ENCODE measurements at places on chromosomes 1 and 21.

DNA sequence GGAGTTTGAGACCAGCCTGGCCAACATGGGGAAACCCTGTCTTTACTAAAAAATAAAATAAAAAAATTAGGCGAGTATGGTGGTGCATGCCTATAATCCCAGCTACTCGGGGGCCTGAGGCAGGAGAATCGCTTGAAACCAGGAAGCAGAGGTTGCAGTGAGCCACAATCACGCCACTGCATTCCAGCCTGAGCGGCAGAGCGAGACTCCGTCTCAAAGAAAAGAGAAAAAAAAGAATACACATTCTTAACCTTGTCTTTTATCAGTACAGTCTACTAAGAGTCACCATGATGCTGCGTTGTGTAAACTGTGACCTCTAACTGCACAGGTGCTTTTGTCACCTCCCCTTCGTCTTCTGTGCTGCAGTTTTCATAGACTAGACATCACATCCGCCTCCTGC lies 37.2 kb downstream of the PCNT start:
- no peak for DNase-seq

DNA sequence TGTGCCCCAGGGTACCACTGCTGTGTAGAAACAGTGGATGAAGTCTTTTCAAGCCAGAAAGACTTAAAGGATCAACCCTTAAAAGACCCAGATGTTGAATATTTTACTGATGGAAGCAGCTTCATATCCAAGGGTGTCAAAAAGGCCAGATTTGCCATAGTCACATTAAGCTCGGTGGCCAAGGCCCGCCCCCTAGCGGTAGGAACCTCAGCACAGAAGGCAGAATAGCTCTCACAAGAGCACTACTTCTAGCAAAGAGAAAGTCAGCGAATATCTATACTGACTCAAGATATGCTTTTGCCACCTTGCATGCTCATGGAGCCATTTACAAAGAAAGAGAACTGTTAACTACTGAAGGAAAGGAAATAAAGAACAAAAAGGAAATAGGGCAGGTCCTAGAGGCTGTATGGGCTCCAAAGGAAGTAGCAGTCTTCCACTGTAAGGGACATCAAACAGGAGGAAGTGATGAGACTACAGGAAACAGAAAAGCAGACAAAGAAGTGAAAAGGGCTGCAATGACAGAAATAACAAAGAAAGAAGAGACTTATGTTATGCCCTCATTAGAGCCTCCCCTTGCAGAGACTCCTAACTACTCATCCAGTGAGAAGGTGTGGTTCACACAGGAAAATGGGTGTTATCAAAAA lies 90.5 kb downstream of the LIPI start:
- DNase-seq: no peak

GRCh38 chr1:61941794-61942193 lies 199.5 kb downstream of the PATJ start:
- DNase-seq: no peak

DNA sequence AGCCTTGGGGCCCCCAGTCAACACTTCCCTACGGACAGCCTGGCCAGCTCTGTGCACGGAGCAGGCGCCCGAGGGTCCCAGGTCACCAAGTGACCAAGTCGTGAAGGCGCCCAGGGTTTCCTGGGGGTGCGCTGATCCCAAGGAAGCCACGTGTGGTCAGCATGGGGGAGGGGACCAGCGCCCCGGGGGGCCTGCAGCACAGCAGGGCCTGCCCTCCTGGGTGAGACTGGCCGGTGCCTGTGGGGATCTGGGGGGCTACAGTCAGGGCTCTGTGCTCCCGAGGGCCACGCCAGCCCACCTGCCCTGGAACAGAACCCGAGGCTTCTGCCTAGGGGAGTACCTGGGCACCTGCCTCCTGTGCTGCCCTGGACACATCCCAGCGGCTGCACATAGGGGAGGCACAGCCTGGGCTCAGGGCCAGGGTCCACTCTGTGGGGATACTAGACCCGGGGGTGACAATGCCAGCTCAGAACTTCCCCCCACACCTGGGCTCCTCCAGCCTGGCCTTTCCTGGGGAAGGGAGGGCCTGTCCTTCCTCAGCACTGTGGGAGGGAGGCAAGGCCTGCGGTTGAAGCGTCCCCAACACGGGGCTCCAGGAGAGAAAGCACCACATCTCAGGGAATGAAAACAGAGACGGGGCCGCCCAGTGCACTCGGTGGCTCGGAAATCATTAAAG lies 6.2 kb upstream of the POFUT2 start:
- DNase-seq: no peak

DNA sequence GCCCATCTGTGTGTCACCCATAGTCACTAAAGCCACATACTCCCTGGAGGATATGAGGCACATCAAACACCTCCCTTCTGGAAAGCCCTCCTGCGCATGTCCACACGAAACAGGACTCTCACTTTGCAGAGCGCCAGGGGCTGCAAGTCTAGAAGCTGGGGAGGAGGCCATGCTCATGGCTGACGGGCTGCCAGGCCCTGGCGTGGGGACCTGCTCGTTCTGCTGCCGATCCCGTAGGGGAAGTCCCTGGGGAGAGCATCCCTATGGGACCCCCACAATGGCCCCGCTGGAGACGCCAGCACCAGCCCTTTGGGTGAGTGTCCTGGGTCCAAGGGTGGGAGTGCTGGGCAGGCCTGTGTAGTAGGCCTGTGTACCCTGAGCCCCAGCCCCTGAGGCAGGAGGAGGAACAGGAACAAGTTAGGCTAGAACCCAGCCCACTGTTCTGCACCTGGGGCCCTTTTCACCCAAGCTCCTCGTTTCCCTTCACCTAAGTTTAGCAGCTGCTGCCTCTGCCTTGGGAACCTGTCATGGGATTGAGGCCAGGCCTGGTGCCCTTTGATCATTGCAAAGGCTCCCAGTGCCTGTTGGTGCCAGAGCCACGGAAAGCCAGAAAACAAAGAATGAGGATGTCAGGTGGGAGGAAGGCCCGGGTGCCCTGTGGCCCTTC lies 9.9 kb downstream of the FAM3B start:
- no peak for DNase-seq

DNA sequence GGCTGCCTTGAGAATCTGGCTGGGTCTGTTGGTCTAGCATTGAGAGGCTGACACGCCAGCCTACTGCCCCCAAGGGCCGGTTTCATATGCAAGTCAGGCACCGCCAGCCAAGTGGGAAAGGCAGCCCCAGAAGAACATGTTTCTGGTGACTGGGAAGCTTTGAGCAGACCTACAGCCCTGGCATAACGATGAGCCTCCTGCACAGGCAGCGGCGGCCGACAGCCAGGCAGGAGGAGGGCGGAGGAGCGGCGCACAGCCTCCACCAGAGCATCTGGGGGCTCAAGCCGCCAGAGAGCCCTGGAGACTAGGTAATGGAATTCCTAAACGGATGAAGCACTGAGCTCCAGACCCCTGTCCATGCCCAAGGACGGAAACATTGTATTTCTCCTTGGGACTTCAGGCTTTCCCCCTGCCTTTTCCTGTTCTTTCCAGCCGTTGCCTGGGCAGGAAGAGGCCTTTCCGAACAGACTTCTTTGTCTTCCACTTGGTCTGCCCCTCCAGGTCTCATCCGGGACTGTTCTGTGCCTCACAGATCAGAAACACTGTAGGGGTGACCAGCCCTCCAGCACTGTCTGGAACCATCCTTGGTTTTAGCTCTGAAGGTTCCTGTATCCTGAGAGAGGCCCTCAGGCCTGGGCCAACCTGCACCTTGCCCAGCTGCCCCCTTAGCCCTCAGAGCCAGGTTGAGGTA lies 59.5 kb downstream of the IRF2BP2 start:
- DNase-seq: no peak

GRCh38 chr1:75471252-75471651 lies 139.7 kb downstream of the SLC44A5 start:
- no peak for DNase-seq

DNA sequence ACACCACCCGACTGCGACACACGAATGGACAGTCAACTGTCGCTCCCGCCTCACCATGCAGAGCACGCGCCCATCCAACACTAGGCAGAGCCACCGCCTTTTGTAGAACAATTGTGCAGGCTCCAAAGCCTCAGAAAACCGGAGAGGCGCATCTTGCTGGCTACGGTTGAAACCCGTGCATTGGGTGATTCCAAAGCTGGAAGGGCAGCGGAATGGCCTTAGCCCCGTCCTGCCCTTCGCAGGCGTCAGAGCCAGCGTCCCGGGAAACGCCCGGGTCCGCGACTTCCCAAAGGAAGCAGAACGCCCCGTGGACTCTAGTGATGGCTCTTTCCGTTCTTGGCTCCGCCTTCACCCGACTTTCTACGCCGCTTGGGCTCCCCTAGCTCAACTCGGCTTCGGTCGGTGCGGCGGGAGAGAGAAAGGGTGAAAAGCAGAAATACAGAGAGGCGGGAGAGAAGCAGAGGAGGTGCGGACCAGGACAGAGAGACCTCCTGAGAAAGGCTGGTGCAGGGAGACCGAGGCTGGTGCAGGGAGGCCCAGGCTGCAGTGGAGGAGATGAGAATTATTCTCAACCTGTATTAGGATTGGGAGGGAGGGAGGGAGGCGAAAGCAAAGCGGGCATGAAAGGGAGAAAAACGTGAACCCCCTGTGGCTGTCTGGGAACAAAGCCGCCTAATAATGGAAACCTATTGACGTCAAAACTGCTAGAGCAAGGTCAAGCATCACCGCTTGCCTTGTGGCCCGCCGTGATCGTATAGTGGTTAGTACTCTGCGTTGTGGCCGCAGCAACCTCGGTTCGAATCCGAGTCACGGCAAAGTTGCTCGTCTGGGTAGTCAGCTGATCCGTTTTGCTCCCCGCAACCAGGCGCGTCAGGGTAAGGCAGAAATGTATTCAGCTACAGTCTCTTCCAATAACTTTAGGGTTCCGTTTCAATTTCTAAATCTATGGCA lies 99.5 kb downstream of the PRKAB2 start:
- no peak for DNase-seq

DNA sequence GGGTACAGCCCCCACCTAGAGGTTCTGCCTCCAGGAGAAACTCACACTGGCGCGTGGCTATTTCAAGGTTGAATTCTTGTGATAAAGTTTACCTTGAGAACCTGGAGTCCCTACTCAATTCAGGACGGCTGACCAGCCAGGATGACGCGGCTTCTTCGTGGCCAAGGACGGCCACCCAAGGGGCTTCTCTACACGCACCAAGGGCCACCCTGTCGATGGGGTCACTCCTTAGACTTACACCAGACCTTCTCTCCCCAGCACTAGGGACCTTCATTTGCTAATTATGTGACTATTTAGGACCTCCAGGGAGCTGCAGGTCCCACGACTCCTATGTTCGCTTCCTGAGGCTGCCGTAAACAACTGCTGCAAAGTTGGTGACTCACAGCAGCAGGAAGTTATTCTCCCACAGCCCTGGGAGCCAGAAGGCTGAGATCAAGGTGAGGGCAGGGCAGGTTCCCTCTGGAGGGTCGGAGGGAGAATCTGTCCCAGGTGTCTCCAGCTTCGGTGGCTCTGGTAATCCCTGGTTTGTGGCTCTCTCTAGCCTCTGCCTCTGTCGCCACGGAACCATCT lies 135.9 kb downstream of the NPHP4 start:
- DNase-seq: no peak

DNA sequence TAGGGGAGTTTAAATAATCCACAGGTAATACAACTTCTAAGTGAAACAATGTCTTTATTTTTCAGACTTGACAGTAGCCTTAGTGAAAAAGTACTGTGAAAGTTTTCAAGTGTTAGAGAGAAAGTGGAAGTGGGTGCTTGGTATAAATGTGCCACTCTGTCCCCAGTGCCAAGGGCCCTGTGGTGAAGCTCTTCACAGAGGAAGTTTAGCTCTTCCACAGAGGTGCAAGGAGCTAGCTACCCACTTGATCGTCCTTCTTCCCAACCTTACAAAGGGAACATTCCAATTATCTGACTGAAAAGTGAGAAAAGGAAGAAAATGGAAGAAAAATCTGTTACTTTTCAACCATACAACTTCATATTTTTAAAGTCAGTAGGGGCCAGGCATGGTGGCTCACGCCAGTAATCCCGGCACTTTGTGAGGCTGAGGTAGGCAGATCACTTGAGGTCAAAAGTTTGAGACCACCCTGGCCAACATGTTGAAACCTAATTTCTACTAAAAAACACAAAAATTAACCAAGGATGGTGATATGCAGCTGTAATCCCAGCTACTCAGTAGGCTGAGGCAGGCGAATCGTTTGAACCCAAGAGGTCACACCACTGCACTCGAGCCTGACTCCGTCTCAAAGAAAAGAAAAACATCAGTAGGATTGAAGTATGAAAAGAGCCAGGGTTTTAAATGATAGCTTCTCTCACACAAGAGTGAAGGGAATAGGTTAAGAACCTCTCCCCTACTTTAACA lies 41.0 kb upstream of the PTPRC start:
- no peak for DNase-seq

GRCh38 chr1:2154022-2154421 lies 40.5 kb downstream of the FAAP20 start:
- DNase-seq: no peak

- DNase-seq: no peak
Measured at GRCh38 chr1:230971771-230972170, 6.9 kb downstream of the TTC13 start.

DNA sequence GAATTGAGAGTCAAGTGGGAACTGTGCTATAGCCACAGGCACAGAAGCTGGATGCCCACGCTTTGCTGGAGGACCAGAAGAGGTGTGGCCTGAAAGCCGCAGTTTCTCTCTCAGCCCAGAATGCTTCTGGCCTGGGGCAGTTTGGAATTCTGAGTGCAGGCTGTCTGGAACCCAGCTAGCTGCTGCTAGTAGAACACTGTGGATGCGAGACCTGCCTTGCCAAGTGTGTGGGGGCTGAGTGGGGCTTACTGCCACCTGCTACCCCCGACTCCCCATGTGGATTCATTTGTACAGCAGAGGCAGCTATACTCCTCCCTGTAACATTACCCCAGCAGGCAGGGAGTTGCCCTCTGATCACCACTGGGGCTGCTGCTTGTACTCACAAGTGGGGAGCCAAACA lies 12.2 kb downstream of the ADAMTS1 start:
- no peak for DNase-seq

DNA sequence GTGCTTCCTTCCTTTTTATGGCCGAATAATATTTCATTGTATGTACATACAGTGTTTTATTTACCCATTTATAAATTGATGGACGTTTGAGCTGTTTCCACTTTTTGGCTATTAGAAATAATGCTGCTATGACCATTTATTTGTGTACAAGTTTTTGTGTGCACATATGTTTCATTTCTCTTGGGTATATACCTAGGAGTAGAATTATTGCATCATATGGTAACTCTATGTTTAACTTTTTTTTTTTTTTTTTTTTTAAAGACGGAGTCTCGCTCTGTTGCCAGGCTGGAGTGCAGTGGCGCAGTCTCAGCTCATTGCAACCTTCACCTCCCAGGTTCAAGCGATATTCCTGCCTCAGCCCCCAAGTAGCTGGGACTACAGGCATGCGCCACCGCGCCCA lies 19.0 kb downstream of the SDHC start:
- DNase-seq: no peak

DNA sequence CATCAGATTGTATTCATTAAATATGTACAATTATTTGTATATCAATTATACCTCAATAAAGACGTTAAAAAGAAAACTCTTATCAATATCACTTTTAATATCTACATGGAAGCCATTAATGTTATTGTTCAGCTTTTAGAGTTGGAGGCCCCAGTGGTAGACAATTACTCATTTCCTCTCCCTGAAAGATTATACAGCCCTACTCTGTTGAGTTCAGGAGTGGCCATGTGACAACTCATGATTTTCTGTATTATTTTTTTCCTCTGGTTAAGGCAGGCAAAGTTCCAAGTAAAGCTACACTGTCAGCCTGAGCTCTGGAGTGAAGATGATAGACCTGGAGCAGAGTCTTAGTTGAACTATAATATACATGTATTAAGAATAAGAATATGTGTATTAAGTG lies 247.9 kb upstream of the B3GALT2 start:
- DNase-seq: no peak

GRCh38 chr1:19076841-19077616 lies 120.6 kb upstream of the IFFO2 start:
- DNase-seq: no peak

- no peak for DNase-seq
Measured at GRCh38 chr1:29920784-29921183, 684.5 kb downstream of the PTPRU start.
